ENCODE measurements at places on chromosomes 11 and 22.

- DNase-seq, result peak; percentile 69
These were observed 36.6 kb downstream of the METTL15 start for GRCh38 chr11:28144808-28145207.

DNA sequence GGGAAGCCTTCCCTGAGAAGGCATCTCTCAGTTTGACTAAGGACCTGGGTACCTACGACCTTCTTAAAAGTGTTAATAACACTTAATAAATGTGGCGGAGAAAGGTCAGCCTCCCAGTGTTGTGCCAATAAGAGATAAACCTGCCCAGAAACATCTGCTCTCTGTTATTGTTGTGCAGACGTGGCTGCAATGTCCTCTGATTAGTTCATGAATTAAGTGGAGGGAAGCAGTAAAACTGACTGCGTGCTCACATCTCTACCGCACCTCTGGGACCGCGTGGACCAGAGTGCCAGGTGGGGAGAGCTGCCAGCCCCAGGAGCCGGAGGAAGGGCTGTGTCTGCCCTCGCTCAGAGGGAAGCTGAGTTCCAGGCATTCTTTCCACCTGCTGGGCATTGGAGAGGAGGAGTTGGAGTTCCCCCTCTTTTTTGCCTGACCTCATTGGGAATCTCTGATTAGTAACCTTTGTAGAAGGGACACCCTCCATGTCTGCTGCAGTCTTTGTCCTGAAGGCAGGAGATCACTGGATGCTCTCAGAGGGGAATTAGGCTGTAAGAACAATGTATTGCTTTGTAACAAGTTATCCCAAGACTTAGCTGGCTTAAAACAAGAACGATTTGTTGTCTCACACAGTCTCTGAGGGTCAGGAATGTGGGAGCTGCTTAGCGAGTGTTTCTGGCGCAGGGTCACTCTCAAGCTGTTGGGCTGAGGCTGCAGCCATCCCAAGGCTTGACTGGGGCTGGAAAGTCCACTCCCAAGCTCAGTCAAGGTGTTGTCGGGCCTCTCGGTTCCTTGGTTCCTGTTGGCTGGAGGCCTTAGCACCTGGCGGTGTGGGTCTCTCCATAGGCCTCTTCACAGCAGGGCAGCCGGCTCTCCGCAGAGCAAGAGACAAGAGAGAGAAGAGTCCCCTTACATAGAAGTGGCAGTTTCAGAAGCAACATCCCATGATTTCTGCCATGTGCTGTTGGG, 247.6 kb upstream of the TBCEL start:
- DNase-seq, result no peak

DNA sequence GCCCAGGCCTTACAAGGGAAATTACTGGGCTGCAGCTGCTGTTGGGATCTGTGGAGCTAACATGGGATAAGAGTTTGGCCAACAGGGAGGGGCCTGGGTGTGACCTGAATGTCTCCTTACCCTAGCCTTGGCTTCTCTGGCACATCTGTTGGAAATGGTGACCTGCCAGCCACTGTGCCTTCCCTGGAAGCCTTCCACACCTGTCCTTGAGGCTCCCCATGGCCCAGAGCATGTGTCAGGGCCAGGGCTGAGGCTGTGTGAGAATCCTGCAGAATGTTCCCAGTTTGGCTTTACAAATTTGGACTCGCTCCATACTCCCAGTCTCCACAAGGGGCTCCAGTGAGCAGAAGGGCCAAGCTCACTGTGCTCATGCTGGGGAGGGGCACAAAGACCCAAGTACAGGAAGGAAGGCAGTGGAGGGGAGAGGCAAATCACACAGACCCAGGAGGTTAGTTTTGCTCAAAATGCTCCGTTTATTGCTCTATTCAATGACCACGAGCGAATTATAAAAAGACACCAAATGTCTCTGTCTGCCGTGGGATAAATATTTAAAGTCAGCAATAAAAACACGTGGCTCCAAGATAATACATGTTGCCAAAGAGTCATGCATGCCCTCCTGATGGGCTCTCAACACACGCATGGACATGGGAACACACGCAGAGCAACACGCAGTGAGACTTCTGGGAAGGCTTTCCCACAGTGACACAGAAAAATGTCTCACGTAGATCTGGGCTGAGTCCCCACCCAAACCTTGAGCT, 1.7 kb upstream of the IGSF22 start:
- no peak for DNase-seq

DNA sequence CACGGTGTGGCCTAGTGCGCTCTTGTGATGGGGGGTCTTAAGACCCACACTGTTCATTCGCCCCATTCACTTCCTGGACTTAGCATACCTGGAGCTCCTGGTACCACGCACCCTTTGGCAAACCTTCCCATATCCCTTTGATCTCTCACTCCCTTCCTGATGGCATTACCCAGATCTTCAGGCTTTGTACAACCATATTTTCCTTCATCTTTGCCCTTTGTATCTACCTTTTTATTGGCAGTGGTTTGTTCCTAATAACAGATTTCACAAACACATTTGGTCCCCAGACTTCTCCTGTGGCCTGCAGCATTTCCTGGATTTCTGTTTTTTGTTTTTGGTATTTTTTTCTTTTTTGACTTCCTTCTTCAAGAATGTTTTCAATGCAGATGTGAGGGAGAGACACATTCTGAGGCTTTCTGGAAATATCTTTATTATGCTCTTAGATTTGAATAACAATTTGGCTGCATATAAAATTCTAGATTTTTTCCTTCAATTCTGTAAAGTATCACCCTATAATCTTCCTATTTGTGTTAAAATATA, 16.1 kb upstream of the IFITM3 start:
- no peak for DNase-seq

DNA sequence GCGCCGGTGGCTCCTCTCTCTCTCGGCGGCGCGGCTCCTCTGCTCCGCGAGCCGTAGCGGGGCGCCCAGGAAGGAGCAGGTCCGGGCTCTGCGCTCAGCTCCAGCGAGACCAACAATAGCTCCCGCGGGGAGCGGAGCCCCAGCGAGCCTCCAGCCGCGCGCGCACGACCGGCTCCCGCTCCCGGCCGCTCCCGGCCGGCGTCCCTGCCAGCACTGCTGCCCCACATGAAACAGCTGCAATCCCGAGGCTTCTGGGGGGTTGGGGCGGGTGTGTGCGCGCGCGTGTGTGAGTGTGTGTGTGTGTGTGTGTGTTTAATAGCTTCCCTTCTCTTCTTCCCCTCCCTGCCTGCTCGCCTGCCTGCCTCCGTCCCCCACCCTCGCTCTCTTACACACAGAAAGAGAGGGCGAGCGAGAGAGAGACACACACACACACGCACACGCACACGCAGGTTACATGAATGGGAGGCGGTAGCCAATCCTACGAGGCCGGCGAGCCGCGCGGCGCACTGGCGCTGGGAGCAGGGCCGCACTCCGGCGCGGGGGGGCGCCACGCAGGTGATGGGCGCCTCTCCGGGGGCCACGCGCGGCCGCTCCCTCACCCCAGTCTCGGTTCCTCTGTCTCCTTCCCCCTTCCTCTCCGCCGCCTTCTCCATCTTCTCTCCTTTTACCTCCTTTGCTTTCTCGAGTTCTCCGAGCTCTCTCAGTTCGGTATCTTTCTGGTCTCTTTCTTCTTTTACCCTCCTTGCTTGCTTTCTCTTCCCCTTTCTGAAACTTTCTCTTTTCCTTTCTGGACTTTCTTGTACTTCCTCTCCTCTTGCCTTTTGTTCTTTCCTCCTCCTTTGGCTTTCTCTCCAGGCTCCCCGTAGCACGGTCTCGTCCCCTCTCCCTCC, at the start of gene TENM4:
Gene TENM4, minus strand, starts transcription at position 460 of the 890 bp plus-strand sequence. CDS start 371,086 bp downstream, outside the sequence.
- peak; percentile 92 for DNase-seq

DNA sequence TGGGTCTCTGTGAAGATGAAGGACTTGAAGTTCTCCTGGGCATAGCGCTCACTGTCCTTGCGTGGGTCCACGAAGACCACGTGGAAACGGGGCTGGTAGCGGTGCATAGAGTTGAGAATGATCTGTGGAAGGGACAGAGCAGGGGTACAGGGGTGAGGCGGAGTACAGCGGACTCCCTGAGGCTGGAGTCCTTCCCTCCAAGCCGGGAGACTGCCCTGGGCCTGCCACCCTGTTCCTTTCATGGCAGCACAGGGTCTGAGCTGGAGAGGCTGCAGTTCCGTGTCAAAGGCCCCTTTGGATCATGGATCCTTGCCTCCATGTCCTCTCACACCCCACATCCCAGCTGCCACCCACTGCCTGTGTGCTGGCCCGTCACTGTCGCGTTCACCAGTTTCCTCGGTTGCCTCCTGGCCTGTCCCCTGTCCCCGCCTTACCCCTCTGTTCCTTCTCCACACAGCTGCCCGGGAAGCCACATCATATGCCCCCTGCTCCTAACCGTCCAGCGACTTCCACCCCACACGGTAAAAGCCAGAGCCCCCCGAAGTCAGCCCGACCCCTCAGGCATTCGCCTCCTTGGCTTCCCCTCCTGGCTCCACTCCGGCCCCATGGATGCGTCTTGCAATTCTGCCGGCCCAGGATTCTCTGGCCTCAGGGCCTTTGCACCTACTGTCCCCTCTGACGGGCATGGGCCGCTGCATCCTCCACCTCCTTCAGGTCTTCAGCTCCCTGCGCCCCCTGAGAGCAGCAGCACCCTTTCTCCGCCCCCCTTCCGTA, 3.4 kb upstream of the NUDT8 start:
- DNase-seq, result no peak

DNA sequence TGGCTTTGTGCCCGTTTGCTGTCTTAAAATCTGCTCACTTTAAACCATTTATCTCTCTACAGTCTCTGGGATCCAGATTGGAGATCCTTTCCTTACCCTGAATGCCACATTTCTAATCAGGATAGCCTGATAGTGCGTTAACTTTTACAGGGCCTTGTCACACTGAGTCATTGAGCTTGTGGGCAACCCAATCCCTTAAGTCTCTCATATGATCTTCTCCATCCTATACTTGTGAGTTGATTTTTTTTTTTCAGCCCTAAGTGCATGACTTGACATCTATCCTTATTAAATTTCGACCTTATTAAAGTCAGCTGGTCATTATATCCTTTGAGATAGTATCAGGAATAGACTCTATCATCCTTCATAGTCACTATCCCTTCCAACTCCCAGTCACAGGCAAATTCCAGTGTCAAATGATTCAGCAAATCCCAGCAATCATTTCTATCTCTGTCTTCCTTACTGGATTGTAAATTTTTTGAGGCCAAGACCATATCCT, 57.7 kb downstream of the TEAD1 start:
- peak; percentile 78 for DNase-seq

GRCh38 chr11:119861160-119861559, 132.2 kb upstream of the NECTIN1 start:
- no peak for DNase-seq

DNA sequence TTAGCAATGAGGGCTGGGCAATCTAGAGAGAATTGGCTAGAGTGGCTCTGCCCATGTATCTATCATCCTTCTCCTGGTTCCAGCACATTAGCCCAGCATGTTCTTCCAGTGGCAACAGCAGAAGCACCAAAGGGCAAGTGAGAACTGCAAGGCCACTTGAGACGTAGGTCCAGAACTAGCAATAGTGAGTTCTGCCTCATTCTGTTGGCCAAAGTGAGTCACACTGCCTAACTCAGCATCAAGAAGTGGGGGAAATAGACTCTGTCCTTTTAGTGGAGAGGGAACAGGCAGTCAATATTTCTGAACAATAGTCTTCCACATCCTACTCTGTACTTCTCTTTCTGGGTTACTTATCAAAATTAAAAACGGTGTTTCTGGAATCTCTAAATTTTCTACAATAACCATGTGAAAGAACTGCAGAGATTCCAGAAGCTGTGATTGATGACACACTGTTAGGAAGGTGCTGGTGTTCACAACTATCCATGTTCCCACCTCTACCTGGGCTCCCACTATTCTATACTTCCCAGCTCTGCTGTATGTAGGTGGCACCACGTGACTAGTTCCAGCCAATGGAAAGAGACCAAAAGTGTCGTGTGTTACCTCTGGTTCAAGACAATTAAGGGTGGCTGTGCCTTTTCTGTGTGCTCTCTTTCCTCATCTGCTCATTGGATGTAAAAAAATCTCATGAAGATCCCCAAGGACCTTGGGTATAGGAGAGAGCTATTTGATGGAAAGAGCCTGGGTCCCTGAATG, 23.4 kb upstream of the GRK3 start:
- no peak for DNase-seq

- DNase-seq, result peak; percentile 65
These were observed 72.4 kb downstream of the PANX1 start for GRCh38 chr11:94201004-94201465.

- DNase-seq, result no peak
These were observed 2.4 kb upstream of the CECR2 start for GRCh38 chr22:17366830-17367229.

GRCh38 chr22:36327922-36328551, 59.7 kb downstream of the MYH9 start:
- DNase-seq, result peak; percentile 67

DNA sequence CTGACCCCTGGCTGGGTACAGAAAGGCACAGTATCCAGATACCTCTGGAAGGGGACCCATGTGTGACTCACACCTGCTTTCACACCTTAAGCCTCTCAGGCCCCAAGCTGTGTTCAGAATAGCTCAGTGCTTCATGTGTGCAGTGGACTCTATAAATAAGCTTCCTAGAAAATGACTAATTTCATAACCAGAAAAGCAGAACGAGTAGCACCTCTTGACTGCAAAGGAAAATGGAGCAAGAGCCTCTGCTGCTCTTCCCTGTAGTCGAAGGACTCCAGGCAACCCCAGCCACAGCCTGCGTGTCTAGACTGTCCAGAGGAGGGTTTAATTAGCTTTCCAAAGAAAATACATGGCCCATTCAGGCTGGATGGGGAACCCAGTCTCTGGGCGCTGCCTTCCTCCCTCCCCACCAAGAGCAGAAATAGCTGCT, 23.1 kb downstream of the PTPN5 start:
- DNase-seq, result no peak

GRCh38 chr11:84247129-84247528, 961.0 kb upstream of the CCDC90B start:
- DNase-seq, result no peak

- DNase-seq, result no peak
These were observed at the start of gene SLC29A2 for GRCh38 chr11:66371627-66372415. Gene SLC29A2 (minus strand): TSS chr11:66371760. CDS start chr11:66371591, 169 bp downstream.

DNA sequence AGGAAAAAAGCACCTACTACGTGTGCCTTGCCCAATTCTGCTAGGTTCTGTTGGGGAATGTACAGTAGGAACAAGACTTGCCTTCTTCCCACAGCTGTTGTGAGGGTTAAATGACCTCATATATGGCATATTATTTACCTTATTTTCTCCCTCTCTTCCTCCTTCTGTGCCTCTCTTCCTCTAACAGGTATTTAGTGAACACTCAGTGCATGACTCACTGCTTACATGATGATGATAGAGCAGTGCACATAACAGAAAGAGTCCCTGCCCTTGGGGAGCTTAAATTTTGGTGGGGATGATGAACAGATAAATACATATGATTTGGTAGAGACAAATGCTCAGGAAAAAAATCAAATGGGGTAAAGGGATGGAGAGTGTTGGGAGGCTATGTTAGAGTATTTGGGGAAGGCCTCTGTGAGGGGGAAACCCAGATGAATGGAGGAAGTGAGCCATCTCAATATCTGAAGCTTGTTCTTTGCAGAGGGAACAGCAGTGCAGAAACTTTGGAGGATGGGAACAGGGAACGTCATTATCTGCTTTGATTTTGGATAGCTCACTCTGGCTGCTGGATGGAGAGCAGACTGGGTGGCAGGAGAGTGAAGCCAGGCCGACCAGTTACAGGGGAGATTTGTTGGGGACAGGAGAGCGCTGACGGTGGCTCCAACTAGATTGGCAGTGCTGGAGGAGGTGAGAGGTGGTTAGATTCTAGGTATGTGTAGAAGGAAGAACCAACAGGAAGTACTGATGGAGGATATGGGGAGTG, 95.5 kb upstream of the TENM4 start:
- DNase-seq, result no peak
